ENCODE measurements at places on chromosomes 12 and 14. TPM values are rescaled to one million over a fixed set of nuclear protein-coding genes. Genes with fewer than 3 reads are reported as not detected.

The KRT3 gene
- not detected for total RNA-seq

- no peak for DNase-seq
Observed at GRCh38 chr12:30000401-30000800, 216.7 kb upstream of the TMTC1 start.

DNA sequence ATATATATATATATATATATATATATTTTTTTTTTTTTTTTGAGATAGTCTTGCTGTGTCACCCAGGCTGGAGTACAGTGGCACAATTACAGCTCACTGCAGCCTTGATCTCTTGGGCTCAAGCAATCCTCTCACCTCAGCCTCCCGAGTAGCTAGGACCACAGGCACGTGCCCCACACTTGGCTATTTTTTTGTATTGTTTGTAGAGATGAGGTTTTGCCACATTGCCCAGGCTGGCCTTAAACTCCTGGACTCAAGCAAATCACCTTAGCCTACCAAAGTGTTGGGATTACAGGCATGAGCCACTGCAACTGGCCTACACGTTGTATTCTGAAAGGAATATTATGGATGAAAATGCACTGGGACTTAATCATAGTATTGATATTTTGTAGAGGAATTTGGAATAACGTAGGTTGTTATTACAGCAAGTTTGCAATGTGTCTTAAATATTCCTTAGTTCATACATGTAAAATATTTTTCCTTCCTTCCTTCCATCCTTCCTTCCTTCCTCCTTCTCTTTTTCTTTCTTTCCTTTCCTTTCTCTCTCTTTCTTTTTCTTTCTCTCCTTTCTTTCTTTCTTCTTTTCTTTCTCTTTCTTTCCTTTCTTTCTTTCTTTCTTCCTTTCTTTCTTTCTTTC is 862 bp downstream of the KLRB1 start:
- DNase-seq: no peak

GRCh38 chr12:113030875-113031525 is 25.5 kb upstream of the DTX1 start:
- DNase-seq: no peak

DNA sequence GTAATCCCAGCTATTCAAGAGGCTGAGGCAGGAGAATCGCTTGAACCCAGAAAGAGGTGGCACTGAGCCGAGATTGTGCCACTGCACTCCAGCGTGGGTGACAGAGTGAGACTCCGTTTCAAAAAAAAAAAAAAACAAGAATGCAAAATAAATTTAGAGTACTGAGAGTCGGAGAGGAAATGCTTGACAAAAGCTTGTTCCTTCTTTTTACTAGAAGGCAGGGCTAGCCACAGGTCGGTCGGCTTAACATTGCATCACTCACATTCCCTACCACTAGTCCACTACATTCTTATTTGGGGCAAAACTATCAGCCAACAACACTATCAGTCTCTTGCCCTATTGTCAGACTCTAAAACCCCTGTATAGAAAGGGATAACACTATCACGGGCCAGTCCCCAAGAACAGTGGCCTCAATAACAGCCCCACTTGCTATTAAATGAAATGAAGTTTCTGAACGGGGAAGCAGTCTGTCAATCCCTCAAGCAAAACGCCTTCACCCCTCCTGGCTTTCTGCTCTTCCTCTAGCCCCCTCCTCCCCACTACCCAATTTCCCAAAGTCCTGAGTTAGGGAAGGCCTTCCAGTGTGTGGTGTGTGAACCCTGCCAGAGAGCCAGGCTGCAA is 1.0 kb downstream of the RNF41 start:
- DNase-seq: no peak

GRCh38 chr12:53193985-53194716 is 12.9 kb downstream of the ITGB7 start:
- DNase-seq: no peak

DNA sequence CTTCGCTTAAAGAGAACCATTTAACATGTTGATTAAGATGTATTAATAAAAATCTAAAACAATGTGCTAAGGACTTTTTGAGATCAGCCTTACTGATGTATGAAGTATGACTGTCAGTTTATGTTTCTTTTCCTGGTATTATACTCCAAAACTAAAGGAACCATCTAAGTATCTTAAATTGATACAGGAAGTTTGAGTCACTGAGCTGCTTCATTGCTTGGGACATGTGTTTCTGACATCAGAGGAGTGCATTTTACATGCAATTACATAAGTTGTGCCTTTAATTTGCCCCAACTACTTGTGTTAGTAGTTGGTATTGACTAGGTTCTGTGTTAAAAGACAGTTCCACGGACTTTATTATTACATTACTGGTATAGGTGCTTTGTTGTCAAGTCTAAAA is 50.9 kb downstream of the PROX2 start:
- no peak for DNase-seq
